ENCODE measurements at places on chromosomes 2 and 18. TPM values are rescaled to one million over a fixed set of nuclear protein-coding genes. Genes with fewer than 3 reads are reported as not detected.

SKOR2 gene
- not detected for total RNA-seq

- peaks cover 6% of the 10 kb centered on the region for H3K4me1 ChIP-seq
- no peak overlapping the region for H3K27ac ChIP-seq
- no peak overlapping the region for H3K4me3 ChIP-seq
These were observed 31.5 kb upstream of the PDIA6 start for GRCh38 chr2:10844097-10844496.

DNA sequence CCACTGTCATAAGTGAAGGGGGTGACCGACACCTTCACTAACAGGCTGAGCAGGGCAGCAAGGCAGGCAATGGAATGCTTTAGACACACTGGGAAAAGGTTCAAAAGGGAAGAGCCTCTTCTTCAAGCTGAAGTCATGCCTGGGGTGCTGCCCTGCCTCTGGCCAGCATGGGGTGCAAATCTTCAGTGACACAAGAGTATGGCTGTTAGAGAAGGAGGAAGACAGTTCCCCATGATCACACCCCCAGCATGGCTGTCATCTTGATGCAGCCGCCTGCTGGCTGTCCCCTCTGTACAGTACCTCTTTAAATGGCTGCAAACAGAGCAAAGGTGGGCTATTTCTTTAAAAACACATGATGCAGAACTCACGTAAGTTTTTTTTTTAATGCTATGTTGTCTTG, 71.9 kb downstream of the INPP4A start:
- peaks cover 10% of the 10 kb centered on the region for H3K36me3 ChIP-seq
- no peaks in the 10 kb centered on the region for H3K4me1 ChIP-seq
- H3K27me3 ChIP-seq: no peaks in the 10 kb centered on the region
- no peak overlapping the region for H3K4me3 ChIP-seq
- DNase-seq: no peak

DNA sequence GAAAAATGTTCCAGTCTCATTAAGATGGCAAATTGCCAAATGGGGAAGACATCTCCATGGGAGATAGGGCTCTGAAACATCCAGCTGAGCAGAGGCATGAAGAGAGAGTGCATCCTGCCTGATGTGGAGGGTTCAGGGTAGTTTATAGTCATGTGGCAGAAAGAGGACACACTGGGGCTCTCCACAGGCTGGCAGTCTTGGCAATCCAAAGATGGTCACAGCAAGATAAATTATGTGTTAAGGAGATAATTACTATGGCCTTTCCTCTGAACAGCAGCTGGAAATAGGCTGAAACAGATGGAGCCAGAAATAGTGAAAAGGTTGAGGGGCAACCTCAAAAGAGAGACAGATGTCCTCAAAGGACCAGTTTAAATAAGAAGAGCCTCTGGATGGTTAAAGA, 97.2 kb downstream of the DCC start:
- H3K36me3 ChIP-seq: no peaks in the 10 kb centered on the region
- H3K27ac ChIP-seq: no peak overlapping the region
- H3K4me3 ChIP-seq: no peak overlapping the region
- DNase-seq: no peak
- no peaks in the 10 kb centered on the region for H3K4me1 ChIP-seq

DNA sequence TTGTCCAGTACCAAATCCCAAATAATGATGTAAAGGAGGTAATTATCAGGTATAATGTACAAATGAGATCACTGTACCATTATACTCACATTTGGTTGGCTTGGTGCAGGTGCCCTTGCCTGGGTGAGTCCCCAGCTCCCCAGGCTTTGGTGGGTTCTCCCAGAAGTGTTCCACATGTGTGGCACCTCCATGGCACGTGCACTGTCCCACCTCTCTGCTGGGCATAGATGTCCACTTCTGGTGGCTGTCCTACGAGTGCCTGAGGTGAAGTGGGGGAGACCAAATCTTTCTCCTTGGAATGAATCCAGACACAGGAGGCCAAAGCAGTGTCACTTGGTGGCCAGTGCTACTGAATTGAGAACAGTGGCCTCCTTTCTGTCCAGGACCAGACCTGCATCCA, 162.4 kb upstream of the SESTD1 start:
- no peaks in the 10 kb centered on the region for H3K36me3 ChIP-seq
- no peak overlapping the region for H3K27ac ChIP-seq
- no peak for DNase-seq
- no peaks in the 10 kb centered on the region for H3K4me1 ChIP-seq
- H3K4me3 ChIP-seq: no peak overlapping the region
- H3K27me3 ChIP-seq: no peaks in the 10 kb centered on the region

TDRD15 gene
- total RNA-seq: not detected

DNA sequence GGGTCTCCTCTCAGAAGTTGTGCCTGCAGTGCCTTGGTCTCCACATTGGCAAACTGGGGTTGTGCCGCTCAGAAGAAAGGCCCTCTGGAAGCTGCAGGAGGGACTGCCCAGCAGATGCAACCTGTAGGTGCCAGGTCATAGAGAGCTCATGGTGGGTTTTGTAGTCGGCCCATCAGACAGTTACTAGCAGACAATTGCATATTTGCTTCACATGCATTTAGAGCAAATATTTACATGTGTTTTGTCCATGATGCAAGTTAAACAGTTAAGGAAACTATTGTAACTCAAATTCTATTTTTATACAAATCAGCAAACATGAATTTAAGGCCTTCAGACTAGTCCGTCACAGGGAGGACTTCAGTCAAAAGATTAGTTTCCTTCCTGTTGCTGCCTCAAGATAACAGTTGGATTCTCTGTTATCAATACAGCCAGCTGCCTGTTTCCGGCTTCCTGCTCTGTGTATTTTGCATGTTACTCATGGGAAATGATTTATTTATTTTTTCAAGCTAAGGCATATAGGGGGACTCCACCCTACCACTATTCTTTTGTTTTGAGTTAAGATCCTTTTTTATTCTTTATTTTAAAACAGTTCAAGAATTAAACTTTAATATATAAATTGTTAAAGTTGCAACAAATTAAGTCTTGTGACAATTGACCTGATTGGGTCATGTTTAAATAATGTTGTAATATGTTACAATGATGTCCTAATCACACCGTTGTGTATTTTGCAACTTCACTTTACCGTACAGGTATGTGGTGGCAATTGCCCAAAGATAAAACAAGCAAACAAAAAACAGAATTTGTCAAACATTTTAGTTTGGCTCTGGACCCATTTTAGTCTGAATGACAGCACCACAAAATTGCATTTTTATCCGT, 133.5 kb downstream of the SPTBN1 start:
- H3K36me3 ChIP-seq: no peaks in the 10 kb centered on the region
- no peak for DNase-seq
- H3K4me3 ChIP-seq: no peak overlapping the region
- H3K27me3 ChIP-seq: no peaks in the 10 kb centered on the region
- H3K4me1 ChIP-seq: peaks cover 61% of the 10 kb centered on the region

GRCh38 chr2:104862058-104862941, 8.4 kb downstream of the POU3F3 start:
- H3K27ac ChIP-seq: no peak overlapping the region
- peaks cover 100% of the 10 kb centered on the region for H3K27me3 ChIP-seq
- peak overlapping the region; percentile 33 for H3K4me3 ChIP-seq
- no peaks in the 10 kb centered on the region for H3K36me3 ChIP-seq

DNA sequence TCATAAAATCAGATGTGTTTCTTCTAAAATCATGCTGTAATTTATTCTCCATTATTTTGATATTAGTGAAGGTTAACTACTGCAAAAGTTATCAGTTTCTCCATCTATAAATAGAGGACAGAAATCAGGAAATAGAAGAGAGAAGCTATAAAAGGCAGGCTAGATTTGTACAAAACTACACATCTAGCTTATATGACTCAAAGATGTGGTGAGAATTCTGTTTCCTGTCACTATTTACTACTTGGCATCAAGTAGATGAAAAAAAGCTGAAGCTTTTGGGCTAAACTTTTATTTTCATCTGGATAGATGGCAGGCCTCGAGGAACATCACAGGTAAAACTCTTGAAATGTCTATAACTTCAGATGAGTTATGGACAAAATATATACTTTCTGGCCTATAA, 49.8 kb upstream of the NAB1 start:
- no peak overlapping the region for H3K27ac ChIP-seq
- no peak for DNase-seq
- no peaks in the 10 kb centered on the region for H3K27me3 ChIP-seq
- peaks cover 25% of the 10 kb centered on the region for H3K4me1 ChIP-seq

DNA sequence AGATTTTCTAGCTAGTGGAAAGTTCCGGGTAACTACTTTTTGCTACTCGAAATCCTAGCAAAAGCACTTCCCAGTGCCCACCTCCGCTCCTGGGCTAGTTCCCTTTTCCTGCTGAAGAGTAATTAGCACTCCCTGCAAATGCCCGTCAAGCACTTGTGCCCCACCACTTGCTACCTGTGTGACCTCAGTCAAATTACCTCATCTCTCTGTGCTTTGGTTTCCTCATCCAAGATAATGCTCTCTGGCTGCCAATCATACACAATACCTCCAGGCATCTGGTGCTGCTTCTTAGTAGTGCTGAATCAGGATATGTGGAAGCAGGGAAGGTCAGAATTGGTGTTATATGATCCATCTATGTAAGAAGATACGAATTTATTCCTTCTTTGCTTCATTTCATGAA, 102.1 kb upstream of the CDCA7 start:
- H3K36me3 ChIP-seq: no peaks in the 10 kb centered on the region
- H3K4me1 ChIP-seq: no peaks in the 10 kb centered on the region
- no peaks in the 10 kb centered on the region for H3K27me3 ChIP-seq
- H3K4me3 ChIP-seq: no peak overlapping the region

- H3K27me3 ChIP-seq: no peaks in the 10 kb centered on the region
- no peak overlapping the region for H3K27ac ChIP-seq
- H3K36me3 ChIP-seq: no peaks in the 10 kb centered on the region
- peaks cover 4% of the 10 kb centered on the region for H3K4me1 ChIP-seq
- no peak overlapping the region for H3K4me3 ChIP-seq
These were observed 55.9 kb upstream of the RTN4 start for GRCh38 chr2:55106148-55106547.

ZC3H8 gene
- 58.7 TPM for total RNA-seq

GRCh38 chr2:182319556-182320505, 107.0 kb downstream of the PDE1A start:
- no peaks in the 10 kb centered on the region for H3K4me1 ChIP-seq
- no peak for DNase-seq
- H3K27me3 ChIP-seq: no peaks in the 10 kb centered on the region
- no peak overlapping the region for H3K4me3 ChIP-seq
- no peak overlapping the region for H3K27ac ChIP-seq
- no peaks in the 10 kb centered on the region for H3K36me3 ChIP-seq

DNA sequence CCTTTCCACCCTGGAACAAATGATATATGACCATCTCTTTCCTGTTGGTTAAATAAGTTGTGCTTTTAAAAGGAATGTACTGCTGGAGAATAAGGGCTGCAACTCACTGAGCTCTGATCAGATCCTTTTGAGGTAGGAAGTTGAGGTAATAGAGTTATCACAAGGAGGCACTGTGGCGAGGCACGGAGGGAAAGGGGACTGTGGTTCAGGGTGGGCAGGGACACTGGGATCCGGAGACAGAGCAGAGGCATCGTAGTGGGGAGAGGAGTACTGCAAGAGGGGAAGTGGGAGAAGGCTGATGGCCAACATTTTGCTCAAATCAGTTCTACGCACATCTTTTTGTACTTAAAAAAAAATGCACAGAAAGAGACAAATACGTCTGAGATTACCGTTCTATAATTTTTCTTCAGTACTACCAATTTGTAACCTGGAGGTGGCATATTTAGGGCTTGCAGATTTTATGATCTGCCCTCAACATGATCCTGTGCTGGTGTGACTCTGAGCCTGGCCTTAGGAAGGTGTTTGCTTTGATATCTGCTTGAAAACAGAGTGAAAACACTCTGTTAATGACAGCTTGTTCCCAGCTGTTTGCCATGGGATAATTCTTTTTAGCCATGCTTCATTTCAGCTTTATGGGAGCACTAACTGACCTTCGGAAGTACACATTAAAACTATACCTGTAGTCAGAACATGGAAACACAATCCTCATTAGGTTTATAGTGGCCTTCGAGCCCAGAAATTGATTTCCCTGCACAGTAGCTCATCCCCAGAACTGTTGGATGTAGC, 168.1 kb downstream of the KCNE4 start:
- no peak overlapping the region for H3K4me3 ChIP-seq
- no peak for DNase-seq
- no peaks in the 10 kb centered on the region for H3K4me1 ChIP-seq
- no peak overlapping the region for H3K27ac ChIP-seq
- H3K27me3 ChIP-seq: no peaks in the 10 kb centered on the region

DNA sequence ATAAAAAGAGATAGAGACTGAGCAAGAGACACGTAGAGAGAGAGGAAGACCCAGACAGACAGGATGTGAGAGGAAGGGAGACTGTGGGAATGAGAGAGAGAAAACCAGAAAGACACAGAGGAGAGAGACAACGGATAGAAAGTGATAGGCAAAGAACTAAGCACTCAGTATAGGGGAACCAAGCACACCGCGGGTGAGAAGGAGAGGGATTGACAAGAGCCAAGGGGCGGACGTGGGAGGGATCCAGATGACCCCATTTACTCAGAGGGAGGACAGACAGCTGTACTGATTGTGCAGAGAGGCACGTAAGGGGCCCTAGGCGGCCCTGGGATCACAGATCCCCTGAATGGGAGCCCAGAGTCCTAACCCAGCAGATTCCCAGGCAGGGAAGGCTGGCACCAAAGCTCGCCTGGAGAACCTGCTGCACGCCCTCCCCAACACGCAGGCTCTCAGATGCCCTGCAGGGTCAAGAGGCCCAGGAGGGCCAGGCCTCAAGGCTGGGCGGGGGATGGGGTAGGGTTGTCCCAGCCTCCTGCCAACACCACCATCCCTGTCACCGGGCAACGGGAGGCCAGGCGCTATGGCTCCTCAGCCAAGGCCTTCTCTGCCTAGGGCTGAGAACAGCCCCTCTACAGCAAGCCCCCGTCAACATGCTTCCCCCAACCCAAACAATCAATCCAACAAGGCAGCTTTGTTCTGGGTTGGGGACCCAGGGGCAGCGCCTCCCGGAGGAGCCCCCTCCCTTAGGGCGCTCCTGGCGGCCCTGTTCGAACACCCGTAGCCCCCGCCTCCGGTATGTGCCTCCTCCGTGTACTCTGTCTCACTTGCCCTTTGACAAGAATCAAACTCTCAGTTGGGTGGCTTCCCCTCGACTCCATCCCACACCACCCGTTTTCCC, 579 bp downstream of the LOXL3 start:
- peaks cover 38% of the 10 kb centered on the region for H3K4me1 ChIP-seq
- peaks cover 18% of the 10 kb centered on the region for H3K27me3 ChIP-seq
- no peaks in the 10 kb centered on the region for H3K36me3 ChIP-seq
- no peak overlapping the region for H3K27ac ChIP-seq
- DNase-seq: no peak

DNA sequence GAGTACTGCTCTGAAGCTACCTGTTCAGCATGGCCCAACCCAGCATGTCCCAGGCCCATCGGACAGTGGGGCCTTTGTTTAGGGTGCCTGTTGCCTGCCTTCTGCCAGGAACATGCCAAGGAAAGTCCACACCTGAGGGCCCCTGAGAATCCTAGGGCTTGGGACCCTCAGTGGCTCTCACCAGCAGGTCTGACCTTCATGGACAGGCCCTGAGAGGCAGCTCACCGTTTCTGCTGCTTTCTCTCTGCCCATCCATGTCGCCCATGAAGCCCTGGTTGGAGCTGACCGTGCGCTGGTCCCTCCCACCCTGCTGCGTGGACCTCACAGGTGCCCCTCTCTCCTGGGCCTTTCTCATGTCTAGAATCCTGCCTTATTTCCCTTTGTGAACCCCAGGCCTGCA, 124.0 kb downstream of the GBX2 start:
- no peak overlapping the region for H3K4me3 ChIP-seq
- peaks cover 39% of the 10 kb centered on the region for H3K36me3 ChIP-seq
- H3K27ac ChIP-seq: no peak overlapping the region
- no peaks in the 10 kb centered on the region for H3K27me3 ChIP-seq
- no peak for DNase-seq

DPP10 gene
- total RNA-seq: not detected

Measured in suprapubic skin (tissue), 4 donors.